ENCODE measurements at places on chromosomes 5 and 9.

GRCh38 chr5:162664846-162665245 lies 597.3 kb downstream of the GABRG2 start:
- DNase-seq: no peak

GRCh38 chr9:134939080-134939733 lies 21.5 kb upstream of the FCN1 start:
- no peak for DNase-seq

DNA sequence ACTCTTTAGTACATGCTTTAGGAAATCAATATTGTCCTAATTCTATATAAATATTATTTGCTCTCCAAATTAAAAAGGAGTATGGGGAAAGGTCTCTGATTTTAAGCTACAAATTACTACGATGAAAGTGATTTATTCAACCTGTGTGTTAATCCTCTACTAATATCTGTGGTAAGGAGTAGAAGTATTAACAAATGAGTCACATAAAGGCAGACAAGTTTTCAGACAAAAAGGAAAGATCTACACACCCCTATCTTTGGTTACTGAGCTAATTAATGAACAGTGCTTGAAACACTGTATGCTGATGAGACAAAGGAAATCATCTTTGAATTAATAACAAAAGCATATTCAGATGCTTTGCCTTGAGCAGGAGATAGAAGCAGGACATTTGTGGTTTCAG lies 15.9 kb downstream of the LOX start:
- DNase-seq: no peak

GRCh38 chr5:149387982-149388381 lies 8.9 kb upstream of the IL17B start:
- DNase-seq: no peak

- DNase-seq: no peak
Measured at GRCh38 chr5:7207979-7208378, 188.0 kb upstream of the ADCY2 start.

All from memory B cell (primary cell).